ENCODE measurements at places on chromosomes 3 and 15.

GRCh38 chr3:13642597-13642996, 93.7 kb downstream of the FBLN2 start:
- DNase-seq = no peak

DNA sequence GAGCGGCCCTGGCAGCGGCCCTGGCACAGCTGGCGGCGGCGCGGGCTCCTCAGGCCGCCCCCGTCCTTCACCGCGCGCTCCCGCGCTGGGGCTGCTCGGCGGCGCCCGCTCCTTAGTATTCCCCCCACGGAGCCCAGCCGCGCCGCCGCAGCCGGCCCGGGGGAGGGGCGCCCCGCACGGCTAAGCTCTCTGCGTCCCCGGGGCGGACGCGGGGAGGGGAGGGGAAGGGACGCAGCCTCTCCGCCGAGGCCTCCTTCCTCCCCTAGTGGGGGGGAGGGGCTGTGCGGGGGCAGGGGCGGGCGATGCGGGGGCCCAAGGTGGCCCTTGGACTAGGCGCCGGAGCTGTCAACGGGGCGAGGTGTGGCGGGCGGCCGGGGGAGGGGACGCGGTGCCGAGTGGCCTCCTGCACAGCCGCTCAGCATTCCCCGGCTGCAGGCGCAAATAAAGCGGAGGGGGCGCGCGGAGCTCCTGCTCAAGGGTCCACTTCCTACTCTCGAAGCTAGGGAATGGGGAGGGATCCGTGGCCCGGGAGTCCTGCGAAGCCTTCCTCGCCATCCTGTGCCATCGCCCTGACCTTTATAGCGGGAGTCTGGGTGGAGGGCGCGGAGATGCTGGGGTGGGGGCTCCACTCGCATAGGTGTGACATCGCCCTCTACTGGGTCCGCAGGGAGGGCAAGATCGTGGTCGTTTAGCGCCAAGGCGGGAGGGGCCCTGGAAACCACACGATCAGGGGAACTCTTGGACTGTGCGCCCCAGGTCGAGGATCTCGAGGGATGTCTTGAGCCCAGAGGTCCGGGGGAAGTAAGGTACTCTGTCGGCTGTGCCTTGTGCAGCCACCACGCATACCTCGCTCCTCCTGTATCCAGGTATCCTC, 22.2 kb downstream of the EPHB3 start:
- peak; percentile 61 for DNase-seq

GRCh38 chr3:186167646-186168395, 58.9 kb upstream of the ETV5 start:
- no peak for DNase-seq

DNA sequence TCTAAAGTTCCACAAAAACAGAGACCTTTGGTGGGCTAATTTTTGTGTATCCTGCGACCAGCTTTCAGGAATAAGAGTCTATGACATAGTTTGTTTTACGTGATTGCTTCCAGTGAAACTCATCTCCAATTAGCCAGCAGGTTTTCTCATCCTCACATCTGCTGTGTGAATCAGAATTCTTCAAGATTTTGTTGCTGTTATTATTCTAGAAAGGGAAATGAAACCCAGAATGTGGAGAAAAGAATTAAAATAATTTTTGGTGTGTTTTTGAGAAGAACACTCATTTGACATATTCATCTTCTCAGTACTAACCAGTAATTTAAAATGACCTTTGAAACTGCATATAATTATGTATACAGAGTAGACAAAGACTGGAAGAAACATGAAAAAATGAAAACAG, 175.9 kb downstream of the USP13 start:
- DNase-seq = no peak

DNA sequence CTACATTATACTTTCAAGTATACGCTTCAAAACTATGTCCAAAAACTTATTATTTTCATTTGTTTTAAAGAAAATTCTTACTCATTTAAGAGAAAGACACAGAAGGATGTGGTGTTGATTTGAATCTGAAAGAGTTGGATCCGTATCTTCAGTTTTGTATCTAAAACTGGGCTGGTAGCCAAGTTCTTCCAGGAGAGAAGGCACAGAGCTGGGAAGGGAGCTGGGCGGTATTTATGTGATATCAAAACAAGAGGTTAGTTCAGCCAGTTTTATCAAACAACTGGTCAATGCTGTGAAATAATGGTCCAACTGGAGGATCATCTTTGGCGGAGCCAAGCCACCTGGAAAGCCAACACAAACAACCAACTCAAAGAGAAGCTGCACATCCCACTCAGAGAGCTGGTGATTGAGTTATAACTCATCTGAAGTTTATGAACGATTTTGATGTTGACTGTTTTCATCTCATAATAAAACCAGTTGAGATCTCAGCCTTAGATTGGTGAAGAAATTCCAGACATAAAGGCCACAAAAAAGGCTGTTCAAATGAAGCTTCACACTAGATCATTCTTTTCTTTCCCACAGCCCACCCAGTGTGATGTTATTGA, 489.6 kb upstream of the RASGRP1 start:
- no peak for DNase-seq

DNA sequence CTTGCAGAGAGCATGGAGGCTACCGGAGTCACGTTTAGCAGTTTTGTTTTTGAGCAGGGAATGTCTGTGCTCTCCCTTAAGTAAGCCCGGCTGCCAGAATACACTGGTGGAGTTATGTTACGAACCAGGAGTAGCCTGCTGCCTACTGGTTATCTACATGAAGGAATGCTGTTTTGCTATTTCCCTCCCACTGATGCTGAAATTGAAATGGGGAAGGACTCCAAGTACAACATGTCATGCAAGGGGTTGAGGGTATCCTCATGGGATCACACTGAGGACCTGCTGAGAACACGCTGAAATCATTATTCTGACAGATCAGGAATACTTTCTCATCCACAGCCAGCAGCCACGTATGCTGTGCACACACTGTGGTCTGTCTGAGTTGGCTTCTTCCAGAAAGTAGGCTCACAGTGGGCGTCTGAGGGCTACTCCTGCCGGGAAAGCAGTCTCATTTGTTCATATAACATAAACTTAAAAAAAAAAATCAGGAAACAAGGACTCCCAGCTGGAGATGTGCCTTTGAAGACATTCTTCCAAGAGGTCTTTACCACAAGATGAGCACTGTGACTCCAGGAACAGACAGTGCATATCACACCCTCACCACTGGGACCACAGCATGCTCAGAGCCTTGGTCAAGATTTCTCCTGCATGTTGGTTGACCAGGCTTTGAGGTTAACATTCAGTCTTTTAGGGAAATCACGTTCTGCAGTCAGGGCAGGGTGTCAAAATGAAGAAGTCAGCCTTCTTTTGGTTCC, 300.4 kb upstream of the RASGRP1 start:
- no peak for DNase-seq

GRCh38 chr15:91534235-91534634, 319.3 kb upstream of the SLCO3A1 start:
- DNase-seq = no peak

- no peak for DNase-seq
These were observed 34.7 kb downstream of the MOBP start for GRCh38 chr3:39501968-39502837.

- DNase-seq = no peak
These were observed 779.1 kb downstream of the CADM2 start for GRCh38 chr3:85737846-85738245.

GRCh38 chr15:101023501-101024072, 104.4 kb downstream of the LRRK1 start:
- no peak for DNase-seq

DNA sequence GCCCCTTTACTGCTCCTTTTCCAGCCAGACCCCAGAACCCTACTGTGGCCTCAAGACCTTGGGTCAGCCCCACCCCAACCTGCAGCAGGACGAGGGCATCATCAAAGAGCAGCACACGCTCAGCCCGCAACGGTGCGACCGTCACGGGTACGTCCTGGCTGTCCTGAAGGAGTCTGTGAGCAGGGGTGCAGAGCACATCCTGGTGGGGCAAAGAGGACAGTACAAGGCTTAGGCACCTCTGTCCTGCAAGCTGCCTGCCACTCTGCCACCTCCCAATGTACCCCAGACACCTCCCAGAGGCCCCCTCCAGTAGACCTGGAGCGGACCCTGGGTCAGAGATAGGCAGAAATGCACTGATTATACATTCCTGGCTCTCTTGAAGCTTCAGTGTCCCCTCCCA, 8.0 kb downstream of the ALS2CL start:
- no peak for DNase-seq

DNA sequence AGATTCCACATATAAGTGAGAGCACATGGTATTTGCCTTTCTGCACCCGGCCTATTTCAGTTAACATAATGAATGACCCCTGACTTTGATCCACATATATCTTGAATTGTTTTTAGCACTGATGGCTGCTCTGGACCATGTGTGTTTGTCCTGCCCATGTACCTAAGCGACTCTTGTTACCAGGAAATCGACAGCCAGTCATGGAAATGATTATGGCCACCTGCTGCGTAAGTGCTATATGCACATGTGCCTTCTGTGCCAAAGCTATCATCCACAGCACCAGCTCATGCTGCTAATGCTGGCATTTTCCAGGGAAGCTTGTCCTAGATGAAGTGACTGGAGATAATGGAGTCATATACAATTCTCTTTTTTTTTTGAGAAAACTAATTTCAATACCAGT, 103.7 kb downstream of the PEX5L start:
- DNase-seq = no peak

GRCh38 chr3:120926146-120926545, 18.1 kb downstream of the STXBP5L start:
- DNase-seq = no peak

DNA sequence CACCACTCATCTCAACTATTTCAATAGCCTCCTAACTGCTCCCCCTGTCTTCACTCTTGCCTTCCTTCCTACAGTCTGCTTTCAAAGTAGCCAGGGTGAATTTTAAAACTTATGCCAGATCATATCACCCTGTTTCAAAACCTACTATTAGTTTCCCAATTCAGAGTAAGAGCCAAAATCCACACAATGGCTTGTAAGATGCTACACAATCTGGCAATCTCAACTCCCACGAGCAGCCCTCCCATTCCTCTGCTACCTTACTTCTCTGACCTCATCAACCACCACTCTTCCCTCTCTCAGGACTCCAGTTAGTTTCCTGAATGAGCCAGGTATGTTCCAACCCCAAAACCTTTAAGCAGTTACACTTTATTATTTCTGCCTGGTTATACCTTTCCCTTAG, 62.5 kb downstream of the VPS13C start:
- no peak for DNase-seq

DNA sequence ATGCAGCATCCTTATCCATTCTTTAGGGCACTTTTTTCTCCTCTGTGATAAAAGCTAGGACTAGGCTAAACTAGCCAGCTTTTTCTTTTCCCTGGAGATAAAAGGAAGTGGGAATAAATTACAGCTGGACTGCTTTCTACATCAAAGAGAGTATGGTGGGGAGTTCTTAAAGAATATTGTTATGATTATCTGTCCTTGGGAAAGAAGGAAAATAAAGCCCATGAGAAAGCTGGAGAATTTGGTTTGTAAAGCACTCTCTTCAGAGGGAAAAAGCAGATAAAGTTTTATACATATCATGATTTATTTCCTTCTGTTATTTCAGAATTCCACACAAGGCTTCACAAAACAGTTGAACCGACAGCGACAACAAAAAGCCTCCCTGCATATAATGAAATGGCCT, 923.0 kb downstream of the DIPK2A start:
- DNase-seq = no peak

- no peak for DNase-seq
These were observed 90.4 kb upstream of the ROPN1 start for GRCh38 chr3:124082343-124082742.

DNA sequence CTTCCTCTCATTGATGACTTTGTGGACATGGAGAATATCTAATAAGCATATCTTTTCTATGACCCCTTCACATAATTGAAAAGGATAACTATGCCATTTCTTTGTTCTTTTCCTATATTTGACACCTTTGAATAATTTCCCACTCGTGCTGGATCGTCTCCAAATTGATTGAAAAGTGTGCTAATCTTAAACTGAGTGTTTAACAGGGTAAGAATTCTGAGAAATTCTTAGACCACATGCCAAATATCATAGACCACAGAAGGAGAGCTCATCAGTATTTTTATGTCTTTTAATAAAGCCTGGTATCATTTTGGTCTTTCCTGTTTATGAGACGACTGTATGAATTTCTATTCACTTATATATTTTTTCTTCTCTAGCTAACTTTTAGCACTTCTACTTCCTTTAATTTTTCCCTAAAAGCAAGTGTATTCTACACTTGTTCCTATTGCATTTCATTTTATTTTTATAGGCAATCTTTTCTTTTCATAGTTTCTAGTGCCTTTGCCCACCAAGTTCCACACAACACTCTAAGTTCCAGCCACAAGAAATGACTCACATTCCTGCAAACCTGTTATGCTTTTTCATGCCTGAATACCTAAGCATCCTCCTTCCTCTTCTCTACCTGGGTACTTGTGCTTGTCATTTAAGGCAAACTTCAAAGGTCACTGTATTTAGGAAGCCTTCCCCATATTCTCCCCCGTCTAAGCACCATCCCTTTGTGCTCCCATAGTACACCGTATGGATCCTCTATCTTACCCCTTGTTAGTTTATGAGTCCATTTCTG, 30.1 kb downstream of the KBTBD8 start:
- no peak for DNase-seq
